Cerebellar nuclear complex (tissue), 1 donor: ENCODE measurements at places on chromosomes 13 and 19.

DNA sequence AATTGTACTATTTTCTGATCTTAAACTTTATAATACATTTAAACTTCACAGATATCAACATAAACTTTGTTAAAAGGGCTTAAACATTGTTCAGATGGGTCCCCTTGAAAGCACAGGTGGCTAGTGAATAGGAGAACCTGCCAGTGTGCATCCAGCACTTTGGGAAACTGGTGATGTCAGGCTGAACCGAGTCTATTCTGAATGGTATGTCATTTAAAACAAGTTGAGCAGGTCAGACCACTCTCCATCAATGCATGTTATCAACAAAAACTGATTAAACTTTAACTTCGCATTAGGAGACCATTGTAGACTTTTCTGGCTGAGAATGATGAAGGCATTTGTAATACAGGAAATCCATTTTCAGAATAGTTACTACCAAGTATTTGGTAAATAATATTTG, 50.1 kb upstream of the FREM2 start:
- no peak for DNase-seq

DNA sequence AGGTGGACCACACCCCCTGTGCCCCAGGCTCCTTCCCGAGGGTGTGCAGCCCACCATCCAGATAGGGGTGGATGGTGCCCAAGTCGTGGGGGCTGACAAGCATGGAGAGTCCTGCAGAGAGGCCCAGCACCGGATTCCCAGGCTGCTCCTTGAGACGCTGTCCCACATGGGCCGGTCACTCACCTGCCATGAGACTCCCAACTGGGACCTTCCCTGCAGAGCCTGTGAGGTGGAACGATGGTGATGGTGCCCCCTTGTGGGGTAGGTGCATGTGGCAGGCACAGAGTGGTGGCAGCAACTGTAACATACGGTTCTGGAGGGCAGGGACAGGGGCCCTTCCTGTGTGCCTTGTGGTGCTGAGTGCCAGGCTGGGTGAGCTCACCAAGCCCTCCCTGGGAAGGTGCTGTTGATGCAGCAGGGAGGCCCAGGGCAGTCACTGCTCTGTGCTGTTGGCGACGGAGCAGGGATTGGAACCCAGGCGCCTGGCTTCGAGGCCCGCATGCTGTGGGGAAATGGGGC, 33.1 kb downstream of the PPP1R37 start:
- DNase-seq, result no peak

DNA sequence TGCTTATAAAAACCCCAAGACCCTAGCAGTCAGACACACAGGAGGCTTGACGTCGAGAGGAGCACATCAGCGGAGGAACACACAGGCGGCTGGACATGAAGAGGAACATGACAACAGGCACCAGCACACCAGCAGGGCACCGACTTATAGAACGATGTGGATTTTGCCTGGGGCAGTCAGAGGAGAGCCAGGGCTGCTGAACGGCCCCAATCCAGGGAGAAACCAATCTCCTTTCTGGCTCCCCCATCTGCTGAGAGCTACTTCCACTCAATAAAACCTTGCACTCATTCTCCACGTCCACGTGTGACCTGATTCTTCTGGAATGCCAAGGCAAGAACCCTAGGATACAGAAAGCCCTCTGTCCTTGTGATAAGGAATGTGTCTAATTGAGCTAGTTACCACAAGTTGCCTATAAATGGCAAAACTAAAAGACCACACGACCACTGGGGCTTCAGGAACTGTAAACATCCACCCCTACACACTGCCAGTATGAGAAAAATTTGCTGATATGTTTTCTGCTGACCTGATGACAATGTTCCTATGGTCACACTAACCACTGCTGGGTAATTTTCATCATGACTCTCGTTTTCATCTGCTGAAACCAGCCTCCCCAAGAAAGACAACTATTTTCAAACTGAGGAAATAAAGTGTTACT, 35.8 kb upstream of the CEACAM21 start:
- no peak for DNase-seq

DNA sequence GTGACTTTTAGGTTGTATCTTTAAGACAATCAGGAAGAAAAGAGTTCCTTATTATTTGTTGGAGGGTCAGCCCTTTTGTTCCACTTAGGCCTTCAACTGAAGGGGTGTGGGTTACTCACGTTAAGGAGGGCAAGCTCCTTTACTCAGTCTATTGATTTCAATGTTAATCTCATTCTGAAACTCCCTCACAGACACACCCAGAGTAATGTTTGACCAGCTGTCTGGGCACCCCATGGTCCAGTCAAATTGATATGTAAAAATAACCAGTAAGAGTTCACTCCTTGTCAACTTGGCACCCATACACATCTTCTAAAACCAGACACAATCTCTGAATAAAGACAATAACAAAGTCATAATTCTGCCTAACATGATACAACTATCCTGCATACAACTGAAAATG, 292.9 kb downstream of the KLF5 start:
- no peak for DNase-seq

DNA sequence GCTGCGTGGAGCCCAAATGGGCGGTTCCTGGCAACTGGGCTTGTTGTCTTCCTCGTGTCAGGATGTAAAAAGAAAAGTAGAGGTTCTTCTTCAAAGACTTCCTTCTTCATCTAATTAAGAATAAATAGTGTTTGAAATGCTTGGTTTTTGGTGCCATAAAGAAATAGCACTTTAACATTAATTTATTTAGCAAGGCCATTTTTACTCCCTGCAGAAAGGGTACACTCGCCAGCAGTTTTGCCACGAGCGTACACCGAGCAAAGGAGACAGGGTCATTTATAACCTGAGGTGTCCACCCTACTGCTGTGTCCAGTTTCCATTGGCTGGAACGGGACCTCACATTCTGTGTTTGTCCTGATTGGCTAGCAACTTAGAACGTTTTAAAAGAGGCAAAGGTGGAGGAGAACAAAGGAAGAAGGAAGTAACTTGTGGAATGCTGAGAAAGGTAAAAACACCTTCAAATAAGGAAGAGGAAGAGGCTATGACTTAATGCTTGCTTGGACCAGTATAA, 21.8 kb upstream of the OR10H1 start:
- no peak for DNase-seq

GRCh38 chr13:50326811-50327210, 311.6 kb downstream of the KCNRG start:
- DNase-seq, result no peak

GRCh38 chr19:5536337-5536894, 31.3 kb downstream of the TINCR start:
- no peak for DNase-seq

GRCh38 chr19:15577184-15577771, 37.7 kb upstream of the CYP4F8 start:
- no peak for DNase-seq

DNA sequence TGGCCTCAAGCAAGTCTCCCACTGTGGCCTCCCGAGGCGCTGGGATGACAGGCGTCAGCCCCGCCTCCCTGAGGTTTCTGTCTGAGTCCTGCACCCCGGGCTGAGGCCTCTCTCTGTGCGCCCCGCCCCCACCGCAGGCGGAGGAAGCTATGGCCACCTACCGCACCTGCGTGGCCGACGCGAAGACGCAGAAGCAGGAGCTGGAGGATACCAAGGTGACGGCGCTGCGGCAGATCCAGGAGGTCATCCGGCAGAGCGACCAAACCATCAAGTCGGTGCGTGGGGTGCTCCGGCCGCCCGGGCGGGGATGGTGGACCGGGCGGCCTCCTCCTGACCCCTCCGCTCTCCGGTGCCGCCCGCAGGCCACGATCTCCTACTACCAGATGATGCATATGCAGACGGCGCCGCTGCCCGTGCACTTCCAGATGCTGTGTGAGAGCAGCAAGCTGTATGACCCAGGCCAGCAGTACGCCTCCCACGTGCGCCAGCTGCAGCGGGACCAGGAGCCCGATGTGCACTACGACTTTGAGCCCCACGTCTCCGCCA, 12.7 kb downstream of the ARHGAP45 start:
- no peak for DNase-seq

DNA sequence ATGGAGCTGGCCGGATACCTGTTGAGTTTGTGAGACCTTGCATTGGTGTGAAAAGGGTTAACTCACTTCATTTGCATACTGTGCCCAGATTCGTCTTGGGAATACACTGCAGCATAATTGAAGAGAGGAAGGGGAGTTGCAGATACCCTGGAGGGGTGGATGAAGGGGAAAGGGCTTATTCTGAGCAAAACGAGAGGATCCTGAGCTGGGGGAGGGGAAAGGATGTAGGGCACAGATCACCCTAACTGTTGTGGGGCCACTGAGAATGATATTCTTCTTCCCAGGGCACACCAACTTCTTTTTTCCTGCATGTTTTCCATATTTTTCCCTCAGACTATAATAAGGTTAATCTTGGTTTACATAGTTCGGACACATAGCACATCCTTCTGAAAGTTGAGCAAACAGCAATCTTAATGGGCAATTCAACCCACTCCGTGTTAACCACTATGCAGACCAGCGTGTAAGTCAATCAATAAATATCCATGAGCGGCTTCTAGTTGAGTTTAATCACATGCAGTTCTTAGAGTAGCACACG, 11.7 kb upstream of the PTPRS start:
- no peak for DNase-seq

DNA sequence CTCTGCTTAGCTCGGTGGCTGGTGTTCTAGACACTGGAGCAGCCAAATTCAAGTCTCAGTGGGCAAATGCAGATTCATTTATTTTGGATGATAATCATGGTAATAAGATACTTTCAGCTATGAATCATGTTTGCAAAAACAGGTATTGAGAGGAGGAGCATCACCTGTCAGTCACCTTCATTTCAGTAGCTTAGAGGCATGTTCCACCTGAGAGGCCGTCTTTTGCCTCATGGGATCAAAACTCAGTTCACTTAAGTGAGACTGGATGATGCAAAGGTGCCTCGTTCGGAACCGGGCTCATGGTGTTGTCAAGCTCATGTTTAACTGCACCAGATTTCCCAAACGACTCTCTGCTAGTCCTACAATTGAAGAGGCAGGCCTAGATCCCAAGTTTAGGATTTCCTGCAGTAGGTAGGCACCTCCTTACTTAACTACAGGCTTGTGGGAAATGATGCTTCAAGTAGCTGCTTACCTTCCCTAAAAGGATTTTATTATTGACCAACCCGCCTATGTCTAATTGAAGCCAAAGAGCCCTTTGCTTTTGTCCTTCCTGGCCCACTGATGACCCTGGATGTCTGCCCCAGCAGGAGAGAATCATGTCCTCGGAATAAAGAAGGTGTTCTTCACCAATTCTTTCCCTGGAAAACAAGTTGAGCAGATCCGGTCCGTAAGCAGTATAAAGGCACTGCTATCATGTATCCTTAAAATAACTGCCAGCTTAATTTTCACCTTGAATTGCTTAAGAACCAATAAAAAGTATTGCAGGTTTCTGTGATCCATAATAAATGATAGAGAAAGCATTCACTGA, 60.0 kb downstream of the ZAR1L start:
- DNase-seq, result no peak

DNA sequence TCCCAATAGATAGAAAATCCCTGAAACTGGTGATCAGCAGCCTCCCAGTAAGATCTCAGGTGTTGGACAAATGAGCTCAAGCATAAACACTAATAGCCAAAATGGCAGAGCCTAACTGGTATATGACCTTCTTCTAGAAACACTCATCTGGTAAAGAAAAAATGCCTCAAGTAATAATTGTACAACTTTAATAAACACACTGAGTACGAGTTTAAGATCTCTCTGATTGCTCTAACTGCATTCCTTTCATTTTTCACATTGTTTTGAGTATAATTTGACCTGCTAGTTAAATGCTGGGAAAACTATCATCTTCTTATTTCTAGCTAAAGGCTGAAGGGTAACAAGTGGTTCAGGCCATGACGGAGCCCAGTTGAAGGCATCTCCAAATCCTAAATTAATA, 2009.5 kb upstream of the PCDH20 start:
- DNase-seq, result no peak

GRCh38 chr13:24276306-24276705, 33.1 kb upstream of the C1QTNF9 start:
- DNase-seq, result no peak

- no peak for DNase-seq
Measured at GRCh38 chr13:113817860-113818691, 45.8 kb downstream of the GAS6 start.

- DNase-seq, result no peak
Measured at GRCh38 chr19:46967578-46968032, 52.0 kb upstream of the NPAS1 start.

DNA sequence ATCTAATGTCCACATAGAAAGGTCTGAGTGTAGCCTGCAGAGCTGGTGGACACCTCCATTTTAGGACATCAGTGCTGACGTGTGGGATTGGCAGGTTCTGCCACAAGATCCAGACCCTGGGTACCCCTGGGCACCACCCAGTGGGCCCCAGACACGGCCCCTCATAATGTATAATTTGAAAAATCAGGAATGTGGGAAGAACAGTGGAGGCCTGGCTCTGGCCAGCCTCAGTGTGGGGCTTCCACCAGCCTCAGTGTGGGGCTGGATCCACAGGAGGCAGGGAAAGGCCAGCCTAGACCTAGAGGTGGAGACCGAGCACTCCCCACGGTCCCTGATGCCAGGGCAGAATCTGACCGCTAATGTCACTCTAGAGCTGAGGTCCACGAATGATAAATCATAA, 150.7 kb upstream of the SOX1 start:
- no peak for DNase-seq

- no peak for DNase-seq
Measured at GRCh38 chr19:18501832-18502231, 20.0 kb downstream of the ELL start.

- no peak for DNase-seq
Measured at GRCh38 chr13:99905814-99906213, 65.8 kb downstream of the ZIC5 start.

- DNase-seq, result no peak
Measured at GRCh38 chr13:46490129-46490528, 62.8 kb upstream of the LRCH1 start.

DNA sequence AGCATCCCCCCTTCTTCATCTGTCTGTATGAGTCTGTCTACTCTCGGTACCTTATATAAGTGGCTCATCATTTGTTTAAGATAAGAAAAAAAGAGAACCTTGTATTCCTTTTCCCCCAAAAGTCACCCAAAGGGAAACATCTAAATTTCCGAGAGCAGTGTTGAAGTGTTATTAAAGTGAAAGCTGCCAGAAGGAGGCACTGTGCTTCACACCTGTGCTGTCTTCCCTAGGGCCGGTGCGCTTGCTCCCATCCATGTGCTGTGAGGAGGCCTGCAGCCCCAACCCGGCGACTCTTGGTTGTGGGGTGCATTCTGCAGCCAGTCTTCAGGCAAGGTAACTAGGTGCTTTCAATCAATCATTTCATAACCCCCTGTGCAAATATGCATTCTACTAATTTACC, 97.5 kb downstream of the TNFRSF19 start:
- no peak for DNase-seq

DNA sequence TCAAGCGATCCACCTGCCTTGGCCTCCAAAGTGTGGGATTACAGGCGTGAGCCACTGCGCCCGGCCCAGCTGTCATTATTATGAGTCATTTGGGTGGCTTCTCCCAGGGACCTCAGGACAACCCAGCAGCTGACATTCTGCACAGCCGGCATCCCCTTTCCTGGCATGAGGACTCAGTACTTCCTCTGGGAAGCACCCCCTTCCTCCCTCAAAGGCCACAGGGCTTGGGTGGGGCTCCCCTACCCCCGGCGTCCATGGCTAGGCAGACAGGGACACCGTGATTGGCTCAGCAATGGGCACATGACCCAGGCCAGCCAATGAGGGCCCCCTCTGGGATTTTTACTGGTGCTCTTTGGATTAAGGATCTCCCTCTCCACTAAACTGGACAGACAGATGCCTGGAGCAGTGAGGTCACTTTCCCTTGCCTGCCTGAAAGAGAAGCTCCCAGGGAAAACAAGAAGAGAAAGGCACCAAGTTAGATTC, 6.0 kb downstream of the KANK2 start:
- DNase-seq, result no peak

GRCh38 chr13:83221813-83222241, 660.4 kb downstream of the SLITRK1 start:
- DNase-seq, result no peak
